Inflammatory macrophage treated with lipopolysaccharide for 4 hours (primary cell): ENCODE measurements at places on chromosomes 11 and 22.

DNA sequence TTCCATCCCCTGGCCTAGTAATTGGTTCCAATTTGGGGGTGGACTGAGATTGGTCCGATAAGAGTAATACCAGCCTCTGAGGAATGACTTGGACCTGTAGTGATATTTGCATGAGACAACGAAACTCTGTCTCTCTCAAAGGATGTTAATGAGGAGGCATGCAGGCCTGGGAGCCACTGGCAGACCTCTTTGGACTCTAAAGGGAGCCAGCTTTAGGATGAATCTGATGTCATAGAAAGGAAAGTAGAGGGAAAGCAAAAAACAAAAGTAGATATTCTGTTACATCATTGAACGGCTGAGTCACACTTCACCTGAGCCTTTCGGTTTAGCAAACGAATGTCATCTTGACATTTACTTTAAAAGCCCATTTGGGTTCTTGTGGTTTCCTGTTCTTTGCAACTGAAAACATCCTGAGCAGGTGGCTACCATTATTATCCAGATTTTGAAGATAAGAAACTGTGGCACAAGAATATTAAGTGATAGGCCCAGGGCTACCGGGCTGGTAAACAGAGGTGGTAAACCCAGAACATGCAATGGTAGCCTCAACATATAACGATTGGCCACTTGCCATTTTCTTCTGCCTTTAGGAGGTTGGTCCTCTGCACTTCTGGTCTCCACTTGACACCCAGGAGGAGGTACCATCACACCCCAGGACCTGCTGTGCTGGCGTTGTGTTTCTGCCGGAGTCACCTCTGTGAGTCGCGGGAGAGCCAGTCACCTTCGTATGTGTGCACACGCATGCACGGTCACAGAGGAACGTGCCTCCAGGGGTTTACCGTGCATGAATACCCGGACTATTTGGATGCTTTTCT, 42.7 kb downstream of the RTL6 start:
- DNase-seq, result no peak

DNA sequence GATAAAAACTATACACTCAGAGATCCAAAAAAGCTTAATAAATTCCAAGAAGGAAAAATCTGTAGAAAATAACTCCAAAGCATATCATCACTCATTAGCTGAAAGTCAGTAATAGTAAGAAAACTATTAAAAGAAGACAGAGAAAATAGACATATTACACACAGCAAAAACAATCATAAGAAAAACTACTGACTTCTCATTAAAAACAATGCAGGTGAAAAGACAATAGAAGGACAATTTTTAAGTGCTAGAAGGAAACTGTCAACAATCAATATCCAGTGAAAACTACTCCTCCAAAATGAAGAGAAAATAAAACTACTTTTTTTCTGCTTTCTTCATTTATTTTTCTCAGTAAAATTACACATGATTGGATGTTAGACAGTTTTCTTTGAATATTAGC, 56.5 kb downstream of the BLID start:
- DNase-seq, result no peak

DNA sequence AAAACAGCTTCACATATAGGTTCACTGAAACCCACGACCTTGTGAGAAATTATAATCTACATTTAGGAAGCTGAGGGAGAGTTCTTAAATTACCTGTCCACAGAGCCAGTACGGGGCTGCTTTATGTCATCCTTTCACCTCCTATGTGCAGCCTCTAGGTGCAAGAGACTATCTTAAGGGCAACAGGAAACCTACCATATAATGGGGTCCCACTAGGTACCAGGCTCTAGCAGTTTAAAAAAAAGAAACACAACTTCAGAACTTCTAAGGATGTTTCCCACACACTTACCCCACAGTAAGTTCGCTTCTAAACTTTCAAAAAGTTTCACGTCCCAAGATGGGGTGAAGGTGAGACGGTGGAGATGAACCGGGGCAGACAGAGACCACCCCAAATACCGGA, 573 bp downstream of the STK33 start:
- DNase-seq, result no peak

DNA sequence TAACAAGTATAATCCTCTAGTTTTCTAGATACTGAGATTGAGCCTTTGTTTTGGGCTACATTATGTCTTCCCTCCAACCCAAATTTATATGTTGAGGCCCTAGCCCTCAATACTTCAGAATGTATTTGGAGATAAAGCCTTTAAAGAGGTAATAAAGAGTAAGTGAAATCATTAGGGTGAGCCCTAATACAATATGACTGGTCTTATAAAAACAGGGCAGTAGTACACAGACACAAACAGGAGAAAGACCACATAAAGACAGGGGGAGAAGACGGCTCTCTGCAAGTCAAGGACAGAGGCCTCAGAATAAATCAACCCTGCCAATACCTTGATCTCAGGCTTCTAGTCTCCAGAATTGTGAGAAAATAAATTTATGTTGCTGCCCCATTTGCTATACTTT, 6.3 kb downstream of the OR10V1 start:
- no peak for DNase-seq

- no peak for DNase-seq
Measured at GRCh38 chr22:40334899-40335298, 11.4 kb upstream of the ADSL start.

DNA sequence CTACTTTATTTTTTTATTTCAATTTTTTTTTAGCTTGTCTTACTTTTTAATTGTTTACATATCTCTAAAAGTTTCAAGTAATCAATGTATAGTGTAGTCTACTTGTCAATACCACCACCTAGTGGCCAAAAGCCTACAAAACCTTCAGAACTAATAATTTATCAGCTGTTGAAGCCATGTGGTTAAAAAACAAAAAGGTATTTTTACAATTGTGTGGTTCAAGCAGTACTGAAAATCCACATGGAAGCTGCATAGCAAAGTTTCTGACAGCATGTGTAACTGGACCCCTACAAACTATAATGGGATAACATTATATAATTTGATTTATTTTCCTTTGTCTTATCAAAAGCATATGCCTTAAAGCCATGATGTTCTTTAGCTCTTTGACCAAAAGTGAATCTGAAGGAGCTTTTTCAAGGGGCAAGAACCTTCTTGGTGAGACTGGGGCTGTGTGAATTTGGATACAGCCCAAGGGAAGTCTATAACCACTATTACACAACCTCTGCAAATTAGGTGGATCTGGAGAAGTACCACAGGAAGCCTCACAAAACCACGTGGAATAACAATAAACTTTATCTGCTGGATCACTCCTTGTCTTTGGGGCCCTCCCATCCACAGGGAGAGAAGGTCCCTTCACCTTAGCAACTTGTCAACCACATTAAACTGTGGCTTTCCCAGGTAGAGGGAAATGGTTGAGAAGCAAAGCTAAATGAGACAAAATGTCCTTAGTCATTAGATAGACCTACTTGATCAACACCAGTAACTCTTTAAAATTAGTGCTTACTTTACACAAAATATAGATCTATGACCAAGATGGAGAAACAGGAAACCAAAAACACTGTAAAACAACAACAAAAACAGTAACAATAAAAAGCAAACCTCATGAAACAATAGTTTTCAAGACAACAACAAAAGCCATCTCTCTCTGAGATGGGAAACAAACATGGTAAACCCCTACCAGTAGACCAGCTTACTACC, 9.9 kb downstream of the NARS2 start:
- peak; percentile 72 for DNase-seq

DNA sequence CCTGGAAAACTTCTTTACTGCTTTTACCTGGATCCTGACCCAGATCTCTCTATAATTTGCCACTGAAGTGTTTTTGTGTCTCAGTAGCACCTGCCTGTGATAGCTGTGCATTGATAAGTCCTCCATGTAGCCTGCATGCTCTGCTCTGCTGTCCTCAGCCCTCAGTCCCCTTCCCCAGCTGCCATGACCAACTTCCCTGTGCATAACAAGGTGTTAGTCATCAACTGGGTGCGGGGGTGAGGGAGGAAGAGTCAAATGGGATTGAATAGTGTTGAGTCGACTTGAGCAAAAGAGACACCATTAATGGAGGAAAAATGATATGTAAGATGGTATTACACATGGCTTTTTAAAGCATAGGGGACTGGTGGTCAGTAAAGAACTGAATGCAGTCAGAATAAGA, 92.2 kb upstream of the PLET1 start:
- DNase-seq, result no peak

- DNase-seq, result no peak
Measured at GRCh38 chr22:50282361-50283155, 12.4 kb upstream of the MAPK11 start.

DNA sequence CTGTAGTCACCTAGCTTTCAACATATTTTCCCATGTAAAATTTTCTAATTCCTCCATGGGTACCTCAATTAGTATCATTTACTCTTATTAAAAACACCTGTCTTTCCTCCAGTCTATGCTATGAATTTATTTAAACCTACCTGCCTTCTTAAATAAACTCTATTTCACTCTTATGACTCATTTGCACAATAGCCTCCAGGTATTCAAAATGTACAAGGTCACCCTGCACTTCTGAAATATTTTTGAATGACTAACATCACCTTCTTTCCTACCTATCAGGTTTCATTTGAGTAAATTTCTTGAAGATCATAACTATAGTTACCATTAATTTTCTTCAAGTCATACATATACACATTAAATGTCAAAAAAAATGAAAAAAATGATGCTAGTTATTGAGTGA, 939.7 kb downstream of the DLG2 start:
- DNase-seq, result no peak

GRCh38 chr11:100484948-100485347, 202.1 kb upstream of the ARHGAP42 start:
- DNase-seq, result no peak
